ENCODE measurements at places on chromosomes 4 and X.

GRCh38 chrX:49064303-49064702, 5.5 kb downstream of the CCDC120 start:
- DNase-seq = no peak

GRCh38 chr4:126489826-126490463, 1142.8 kb upstream of the INTU start:
- no peak for DNase-seq

GRCh38 chrX:97330151-97330550, 446.4 kb downstream of the RPA4 start:
- no peak for DNase-seq

GRCh38 chr4:8457646-8458252, 17.2 kb downstream of the TRMT44 start:
- DNase-seq = no peak

- DNase-seq = no peak
Measured at GRCh38 chr4:105129286-105130040, 17.2 kb upstream of the TET2 start.

DNA sequence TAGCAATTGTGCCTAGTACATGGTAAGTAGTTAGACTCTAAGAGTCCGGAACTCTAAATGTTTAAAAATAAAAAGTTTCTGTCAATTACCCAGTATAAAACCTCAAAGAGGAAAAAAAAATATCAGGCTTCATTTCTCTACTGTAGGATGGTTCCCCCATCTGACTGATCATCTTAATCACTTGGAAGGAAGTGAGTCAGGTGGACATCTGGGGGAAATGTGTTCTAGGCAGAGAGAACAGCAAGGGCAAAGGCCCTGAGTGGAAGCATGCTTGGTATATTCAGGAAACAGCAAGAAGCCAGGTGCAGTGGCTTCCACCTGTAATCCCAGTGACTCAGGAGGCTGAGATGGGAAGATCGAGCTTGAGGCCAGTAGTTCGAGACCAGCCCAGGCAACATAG, 2.9 kb upstream of the EIF1AX start:
- no peak for DNase-seq

All from PC-9 (cell line).